ENCODE measurements at places on chromosomes 1 and 21.

- DNase-seq = no peak
These were observed 88.0 kb upstream of the ADAR start for GRCh38 chr1:154695985-154696384.

GRCh38 chr1:81730881-81731280, 69.9 kb upstream of the ADGRL2 start:
- DNase-seq = no peak

- DNase-seq = no peak
These were observed 48.5 kb downstream of the WNT9A start for GRCh38 chr1:227899141-227899819.

DNA sequence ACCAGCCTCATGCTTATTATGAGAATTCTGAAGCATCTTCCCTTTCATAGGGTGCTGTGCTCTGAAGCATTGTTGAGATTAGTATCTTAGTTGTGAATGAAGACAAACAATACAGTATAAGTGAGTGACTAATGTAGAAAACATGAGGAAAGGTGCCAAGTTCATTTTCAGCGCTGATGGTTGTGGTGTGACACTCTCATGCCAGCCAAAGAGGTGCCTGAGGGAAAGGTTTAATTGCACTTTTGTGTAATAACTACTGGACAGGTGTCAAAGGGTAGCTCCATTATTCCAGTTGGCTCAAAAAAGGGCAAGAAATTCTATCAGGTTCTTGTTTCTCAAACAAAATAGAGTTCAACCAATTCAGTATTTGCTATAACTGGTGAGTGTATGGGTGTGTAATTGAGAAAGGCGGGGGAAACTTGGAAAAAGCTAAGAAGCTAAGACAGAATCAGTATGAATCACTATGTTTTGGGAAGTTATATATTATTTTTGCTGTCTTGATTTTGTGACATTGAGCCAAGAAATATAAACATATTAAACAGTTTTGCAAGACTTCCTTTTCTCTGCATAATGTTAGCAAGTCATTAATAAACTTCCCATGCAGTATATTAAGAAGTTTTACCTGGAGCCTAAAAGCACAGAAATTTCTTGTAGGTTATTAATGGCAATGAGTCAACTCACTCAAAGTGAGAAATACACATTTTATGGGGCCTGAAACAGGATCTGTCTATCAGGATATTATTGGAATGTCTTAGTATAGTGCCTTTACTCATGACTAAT, 31.8 kb downstream of the KCNK2 start:
- DNase-seq = no peak

GRCh38 chr1:79448426-79448825, 441.9 kb upstream of the ADGRL4 start:
- DNase-seq = no peak

DNA sequence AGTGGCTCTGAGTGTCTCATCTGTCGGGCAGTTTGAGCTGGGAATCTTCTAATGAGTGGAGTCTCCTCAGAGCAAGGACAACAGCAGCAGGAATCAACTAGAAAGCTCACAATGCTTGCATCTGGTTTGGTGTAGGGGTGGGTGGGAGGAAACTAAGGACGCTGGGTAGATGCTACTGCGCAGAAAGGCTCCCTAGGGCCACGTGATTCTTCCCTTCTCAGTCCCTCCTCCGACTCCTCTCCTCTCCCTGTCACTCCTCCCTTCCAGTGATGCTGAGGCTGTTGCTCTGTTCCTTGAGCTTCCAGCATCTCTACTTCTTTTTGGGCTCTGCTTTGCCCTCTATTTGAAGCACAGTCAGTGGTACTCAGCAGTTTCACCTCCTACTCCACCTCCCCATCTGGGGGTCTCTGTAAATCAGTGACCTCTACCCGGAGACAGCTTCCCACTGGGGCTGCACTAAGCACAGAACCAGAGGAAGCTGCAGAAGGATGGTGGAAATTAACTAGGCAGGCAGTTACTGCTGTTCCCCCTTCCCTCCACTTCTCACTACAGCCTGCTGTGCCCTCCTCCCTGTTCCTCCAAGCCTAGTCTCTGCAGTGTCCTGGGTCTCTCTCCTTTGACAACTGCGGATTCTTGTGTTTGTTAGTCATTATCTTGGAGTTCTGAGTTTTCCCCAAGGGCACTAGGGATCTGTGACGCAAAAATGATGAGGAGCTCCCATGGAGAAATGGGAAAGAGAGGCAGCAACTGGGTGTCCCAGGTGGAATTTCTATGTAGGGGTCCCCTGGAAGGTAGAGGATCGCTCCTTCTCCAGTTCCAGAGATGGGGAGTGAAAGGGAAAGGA, 5.8 kb downstream of the LINGO4 start:
- DNase-seq = no peak

GRCh38 chr21:30233228-30234020, 17.5 kb upstream of the CLDN8 start:
- DNase-seq = no peak
